ENCODE measurements at places on chromosomes 2 and 18.

DNA sequence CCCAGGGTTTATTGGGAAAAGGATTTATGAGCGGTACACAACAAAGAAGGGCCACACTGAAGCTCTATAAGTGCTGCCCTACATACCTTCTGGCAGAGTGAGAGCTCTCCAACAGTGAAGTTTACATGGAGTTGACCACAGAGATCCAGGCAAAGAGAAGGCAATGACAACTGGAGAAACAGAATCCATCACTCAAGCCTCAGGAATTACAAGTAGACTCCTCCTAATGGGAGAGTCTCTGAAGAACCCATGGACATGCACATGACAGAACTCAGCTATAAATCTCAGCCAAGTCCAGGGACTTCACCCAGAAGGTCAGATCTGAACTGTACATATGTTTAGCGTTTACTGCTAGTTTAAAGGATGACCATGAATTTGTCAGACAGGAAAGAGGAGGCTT lies 164.7 kb downstream of the DNAH7 start:
- no peaks in the 10 kb centered on the region for H3K4me1 ChIP-seq
- H3K27ac ChIP-seq, result no peak overlapping the region
- H3K36me3 ChIP-seq, result no peaks in the 10 kb centered on the region
- no peaks in the 10 kb centered on the region for H3K27me3 ChIP-seq

GRCh38 chr18:13381331-13381730 lies 162.8 kb downstream of the LDLRAD4 start:
- no peaks in the 10 kb centered on the region for H3K36me3 ChIP-seq
- no peak overlapping the region for H3K4me3 ChIP-seq
- DNase-seq, result peak; percentile 53
- no peaks in the 10 kb centered on the region for H3K27me3 ChIP-seq

- DNase-seq, result peak; percentile 53
- H3K27ac ChIP-seq, result peak overlapping the region; percentile 15
- peaks cover 9% of the 10 kb centered on the region for H3K4me1 ChIP-seq
Observed at GRCh38 chr2:3492951-3493614, 26.2 kb downstream of the ADI1 start.

- H3K36me3 ChIP-seq, result no peaks in the 10 kb centered on the region
- no peak overlapping the region for H3K4me3 ChIP-seq
- no peaks in the 10 kb centered on the region for H3K27me3 ChIP-seq
- H3K4me1 ChIP-seq, result peaks cover 11% of the 10 kb centered on the region
- H3K27ac ChIP-seq, result no peak overlapping the region
Observed at GRCh38 chr18:25225151-25225550, 126.8 kb downstream of the ZNF521 start.

DNA sequence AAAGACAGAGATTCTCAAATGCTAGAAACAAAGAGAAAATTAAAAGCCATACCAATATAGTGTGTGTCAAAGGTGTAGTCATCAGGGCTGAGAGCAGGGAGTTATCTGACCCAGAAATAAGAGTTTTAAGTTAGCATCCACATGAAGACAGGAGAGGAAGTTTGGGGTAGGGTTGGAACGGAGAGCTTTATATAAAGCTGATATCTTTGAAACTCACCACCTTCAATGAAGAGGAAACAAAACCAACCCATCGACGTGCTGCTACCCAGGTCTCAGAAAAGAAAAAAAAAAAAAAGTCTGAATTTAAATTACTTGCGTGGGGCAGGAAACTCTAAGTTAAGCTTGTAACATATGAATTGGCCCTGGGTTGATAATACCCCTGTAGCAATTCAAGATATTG lies 42.4 kb downstream of the ARL4C start:
- no peak for DNase-seq
- H3K36me3 ChIP-seq, result no peaks in the 10 kb centered on the region
- no peaks in the 10 kb centered on the region for H3K27me3 ChIP-seq

- no peaks in the 10 kb centered on the region for H3K36me3 ChIP-seq
- H3K4me3 ChIP-seq, result no peak overlapping the region
- no peak overlapping the region for H3K27ac ChIP-seq
- H3K27me3 ChIP-seq, result peaks cover 9% of the 10 kb centered on the region
Observed at GRCh38 chr18:24414349-24415003, 12.0 kb upstream of the IMPACT start.

DNA sequence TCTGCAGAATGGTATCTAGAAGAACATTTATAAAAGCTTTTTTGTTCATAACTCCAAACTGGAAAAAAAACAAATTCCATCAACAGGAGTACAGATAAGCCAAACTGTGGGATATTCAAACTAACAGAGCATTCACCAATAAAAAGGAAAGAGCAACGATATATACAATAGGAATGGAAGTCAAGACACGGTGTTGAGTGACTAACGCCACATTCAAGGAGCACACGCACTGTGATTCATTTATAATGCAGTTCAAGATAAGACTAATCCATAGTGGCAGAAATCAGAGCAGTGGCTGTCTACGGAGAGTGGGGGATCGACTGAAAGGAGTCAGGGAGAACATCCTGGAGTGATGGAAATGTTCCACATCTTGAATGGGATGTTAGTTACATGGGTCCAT lies 70.7 kb downstream of the CABYR start:
- H3K4me3 ChIP-seq, result no peak overlapping the region
- H3K4me1 ChIP-seq, result no peaks in the 10 kb centered on the region
- H3K27ac ChIP-seq, result no peak overlapping the region
- no peaks in the 10 kb centered on the region for H3K27me3 ChIP-seq
- no peaks in the 10 kb centered on the region for H3K36me3 ChIP-seq

GRCh38 chr2:238169048-238169707 lies 10.4 kb downstream of the ERFE start:
- no peak overlapping the region for H3K27ac ChIP-seq
- peaks cover 11% of the 10 kb centered on the region for H3K4me1 ChIP-seq
- no peaks in the 10 kb centered on the region for H3K36me3 ChIP-seq

DNA sequence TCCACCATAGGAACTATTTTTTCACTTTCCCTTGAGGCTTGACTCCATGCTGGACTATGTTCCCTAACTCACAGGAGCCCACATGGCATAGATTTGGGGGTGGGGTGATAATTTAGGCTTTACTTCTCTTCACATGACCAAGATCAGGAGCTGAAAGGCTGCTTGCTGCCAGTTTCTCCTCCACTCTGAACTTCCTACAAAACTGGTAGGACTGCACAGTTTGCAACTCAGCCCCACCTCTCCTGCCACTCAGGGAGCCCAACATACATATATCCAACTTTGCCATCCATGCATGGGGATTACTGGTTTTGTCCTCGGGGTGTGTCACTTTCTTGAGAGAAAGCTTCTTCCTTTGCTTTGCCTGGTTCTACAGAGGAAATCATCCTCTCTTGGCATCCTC lies 14.2 kb downstream of the INO80D start:
- no peaks in the 10 kb centered on the region for H3K4me1 ChIP-seq
- no peak overlapping the region for H3K27ac ChIP-seq
- no peaks in the 10 kb centered on the region for H3K27me3 ChIP-seq
- H3K36me3 ChIP-seq, result no peaks in the 10 kb centered on the region
- H3K4me3 ChIP-seq, result no peak overlapping the region
- no peak for DNase-seq

DNA sequence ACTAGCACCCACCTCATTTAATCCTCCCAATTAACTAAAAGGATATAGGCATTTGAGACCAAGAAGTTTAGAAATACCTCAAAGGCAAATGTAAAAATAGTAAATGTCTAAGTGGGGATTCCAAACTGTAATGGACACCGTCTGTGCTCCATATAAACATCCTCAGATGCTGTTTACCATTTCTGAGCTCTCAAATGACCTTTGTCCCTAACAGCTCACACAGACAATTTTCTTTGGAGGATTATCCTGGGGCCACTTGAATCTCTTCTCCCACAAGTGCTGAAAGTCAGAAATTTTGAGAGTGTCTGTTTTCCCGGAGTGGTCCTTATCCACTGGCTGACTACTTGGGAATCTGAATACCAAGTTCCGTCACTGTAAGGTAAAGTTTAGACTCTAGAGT lies 1418.9 kb downstream of the LRP1B start:
- DNase-seq, result no peak
- H3K27ac ChIP-seq, result no peak overlapping the region
- H3K27me3 ChIP-seq, result no peaks in the 10 kb centered on the region
- H3K4me3 ChIP-seq, result no peak overlapping the region
- H3K4me1 ChIP-seq, result no peaks in the 10 kb centered on the region

DNA sequence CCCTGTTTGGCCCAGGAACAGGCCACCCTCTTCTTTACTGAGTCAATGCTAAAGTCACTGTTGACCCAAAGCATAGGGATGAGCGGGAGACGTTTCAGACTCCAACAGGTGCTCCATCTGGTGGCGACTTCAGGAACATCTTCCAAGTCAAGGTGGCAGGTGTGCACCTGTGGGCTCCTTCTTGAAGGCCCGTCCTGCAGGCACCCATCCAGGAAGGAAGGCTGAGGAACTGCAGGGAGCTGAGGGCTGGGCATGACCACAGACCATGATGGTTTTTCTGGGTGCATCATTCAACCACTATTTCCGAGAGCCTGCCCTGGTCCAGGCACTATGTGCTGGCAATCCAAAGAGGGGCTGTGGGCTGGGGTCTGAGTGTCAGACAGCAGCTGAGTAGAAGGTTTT lies 142.8 kb downstream of the NDUFA10 start:
- H3K27ac ChIP-seq, result no peak overlapping the region
- H3K27me3 ChIP-seq, result no peaks in the 10 kb centered on the region
- no peak overlapping the region for H3K4me3 ChIP-seq
- peak; percentile 58 for DNase-seq
- no peaks in the 10 kb centered on the region for H3K36me3 ChIP-seq

DNA sequence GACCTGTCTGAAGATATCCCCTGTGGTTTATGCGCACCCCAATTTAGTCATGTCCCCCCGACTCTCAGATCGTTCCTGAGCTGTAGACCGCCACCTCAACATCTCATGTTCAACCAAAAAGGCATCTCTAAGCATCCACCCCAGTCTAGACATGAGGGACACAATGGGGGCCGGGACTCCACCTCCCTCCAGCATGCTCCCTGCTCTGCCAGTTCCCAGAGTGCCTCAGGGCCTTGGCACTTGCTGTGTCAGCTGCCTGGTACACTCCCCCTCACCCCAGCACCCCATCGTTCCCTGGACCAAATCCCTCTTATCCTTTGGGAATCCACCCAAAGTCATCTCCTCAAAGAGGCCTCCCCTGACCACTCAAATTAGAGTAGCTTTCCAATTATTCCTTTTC lies 22.2 kb downstream of the TNS1 start:
- H3K4me1 ChIP-seq, result peaks cover 50% of the 10 kb centered on the region
- no peaks in the 10 kb centered on the region for H3K27me3 ChIP-seq
- H3K36me3 ChIP-seq, result no peaks in the 10 kb centered on the region
- DNase-seq, result no peak
- no peak overlapping the region for H3K4me3 ChIP-seq

- H3K27ac ChIP-seq, result no peak overlapping the region
- no peaks in the 10 kb centered on the region for H3K27me3 ChIP-seq
- no peak for DNase-seq
- peaks cover 9% of the 10 kb centered on the region for H3K4me1 ChIP-seq
Observed at GRCh38 chr2:16068552-16068940, 128.2 kb downstream of the MYCN start.

DNA sequence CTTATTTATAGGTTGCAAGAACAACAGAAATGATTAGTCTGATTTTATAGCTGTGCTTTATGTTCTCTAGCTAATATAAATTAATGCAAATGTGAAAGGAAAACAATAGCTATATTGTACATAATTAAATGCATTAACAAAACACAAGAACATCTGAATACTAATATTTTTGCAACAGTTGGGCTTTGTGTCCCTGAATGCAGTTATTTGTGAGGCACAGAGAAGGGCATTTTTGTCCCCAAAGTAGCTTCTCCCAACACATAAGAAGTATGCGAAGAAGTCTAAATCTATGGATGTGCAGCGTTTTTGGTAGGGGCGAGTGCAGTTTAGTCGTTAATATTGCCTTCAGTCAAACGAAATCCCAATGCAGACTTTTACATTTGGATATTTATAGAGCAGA lies 110.0 kb downstream of the MBP start:
- no peak for DNase-seq
- H3K36me3 ChIP-seq, result no peaks in the 10 kb centered on the region
- H3K27ac ChIP-seq, result no peak overlapping the region
- H3K4me1 ChIP-seq, result no peaks in the 10 kb centered on the region
- H3K4me3 ChIP-seq, result no peak overlapping the region
- H3K27me3 ChIP-seq, result no peaks in the 10 kb centered on the region

DNA sequence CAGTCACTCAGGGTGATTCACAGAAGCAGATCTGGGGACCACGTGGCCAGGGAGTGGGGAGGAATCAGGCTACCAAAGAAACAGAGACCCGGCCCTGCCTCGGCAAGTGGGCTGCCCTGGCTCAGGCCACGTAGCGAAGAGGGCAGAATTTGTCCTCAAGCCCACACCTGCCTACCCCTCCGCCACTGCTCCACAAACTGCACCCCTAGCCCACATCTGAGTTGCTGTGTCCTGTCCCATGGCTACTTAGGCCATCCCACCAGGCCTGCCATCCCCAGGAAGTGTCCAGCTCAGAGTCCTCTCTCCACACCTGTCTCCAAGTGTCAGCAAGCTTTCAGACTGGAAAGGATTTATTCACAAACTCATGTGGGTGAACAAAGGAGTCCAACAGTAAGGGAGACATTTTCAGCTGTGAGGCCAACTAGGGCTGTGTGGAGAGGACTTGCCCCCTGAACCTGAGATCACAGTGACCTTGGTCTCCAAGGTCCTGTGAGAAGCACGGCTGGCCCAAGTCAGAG lies 31.7 kb upstream of the ASPRV1 start:
- H3K36me3 ChIP-seq, result peaks cover 6% of the 10 kb centered on the region
- H3K4me3 ChIP-seq, result no peak overlapping the region
- no peaks in the 10 kb centered on the region for H3K27me3 ChIP-seq
- H3K27ac ChIP-seq, result no peak overlapping the region
- H3K4me1 ChIP-seq, result no peaks in the 10 kb centered on the region
- no peak for DNase-seq

GRCh38 chr2:172739661-172740266 lies 4.1 kb downstream of the RAPGEF4 start:
- H3K36me3 ChIP-seq, result no peaks in the 10 kb centered on the region
- no peak overlapping the region for H3K4me3 ChIP-seq
- H3K27me3 ChIP-seq, result peaks cover 16% of the 10 kb centered on the region

- H3K36me3 ChIP-seq, result no peaks in the 10 kb centered on the region
- DNase-seq, result no peak
- H3K4me1 ChIP-seq, result peaks cover 29% of the 10 kb centered on the region
- H3K27ac ChIP-seq, result no peak overlapping the region
- H3K27me3 ChIP-seq, result no peaks in the 10 kb centered on the region
Observed at GRCh38 chr2:54204476-54204875, 51.6 kb downstream of the TSPYL6 start.

DNA sequence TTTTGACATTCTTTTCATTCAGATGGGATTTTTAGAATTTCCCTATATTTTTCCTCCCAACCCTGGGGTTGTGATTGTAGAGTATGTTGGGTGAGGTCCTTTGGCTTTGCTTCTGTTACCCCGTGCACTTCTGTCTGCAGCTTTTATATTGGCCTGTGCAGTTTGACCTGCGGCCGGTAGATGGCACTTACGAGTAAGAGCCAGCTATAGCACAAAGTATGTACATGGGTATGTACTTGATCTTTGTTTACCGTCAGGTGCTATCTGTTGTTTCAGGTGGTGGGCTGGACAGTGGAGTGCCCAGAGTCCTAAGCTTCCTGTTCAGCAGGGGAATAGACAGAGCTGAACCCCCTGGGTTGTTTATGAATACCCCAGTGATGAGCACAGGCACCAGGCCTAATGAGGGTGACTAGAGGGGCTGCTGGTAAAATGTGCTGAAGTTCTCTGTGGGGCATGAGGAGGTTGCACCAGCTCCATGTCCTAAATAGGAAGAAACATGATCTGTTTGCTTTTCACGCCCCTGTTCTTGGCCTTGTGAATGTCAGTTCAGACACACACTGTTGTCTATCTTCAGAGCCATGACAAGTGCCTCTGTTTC lies 58.9 kb upstream of the THUMPD2 start:
- no peak for DNase-seq
- H3K27me3 ChIP-seq, result no peaks in the 10 kb centered on the region
- H3K4me3 ChIP-seq, result no peak overlapping the region
- H3K4me1 ChIP-seq, result no peaks in the 10 kb centered on the region
- H3K27ac ChIP-seq, result no peak overlapping the region
- H3K36me3 ChIP-seq, result no peaks in the 10 kb centered on the region
